Astrocyte (in vitro differentiated cells and primary cell): ENCODE measurements at places on chromosomes 1 and 21. TPM values are rescaled to one million over a fixed set of nuclear protein-coding genes. Genes with fewer than 3 reads are reported as not detected.

The FAM177B gene
- total RNA-seq, result not detected in 2 replicates

The INSRR gene
- 0.05 TPM in 1 of 2 replicates, not detected in the other for total RNA-seq

The WDR64 gene
- total RNA-seq, result not detected in 2 replicates

The ACAP3 gene
- total RNA-seq, result 60.2 and 64.0 TPM in 2 replicates

The HLCS gene
- total RNA-seq, result 20.9 and 24.3 TPM in 2 replicates

The GPR25 gene
- not detected in 2 replicates for total RNA-seq

The PTGER3 gene
- 0.64 and 1.1 TPM in 2 replicates for total RNA-seq

The CCDC30 gene
- total RNA-seq, result 2.2 and 2.5 TPM in 2 replicates

The SPATA21 gene
- not detected in 2 replicates for total RNA-seq

The LCE2A gene
- not detected in 2 replicates for total RNA-seq

The TMPRSS2 gene
- total RNA-seq, result 0.84 and 0.89 TPM in 2 replicates

The C21orf91 gene
- 31.9 and 33.6 TPM in 2 replicates for total RNA-seq

The ARHGAP29 gene
- 17.6 and 19.9 TPM in 2 replicates for total RNA-seq

The KISS1 gene
- 2.2 and 2.7 TPM in 2 replicates for total RNA-seq

The RPE65 gene
- total RNA-seq, result 0.27 and 0.91 TPM in 2 replicates

The FCRL2 gene
- total RNA-seq, result not detected in 2 replicates

The LMOD1 gene
- total RNA-seq, result 13.2 and 14.9 TPM in 2 replicates

The KCNT2 gene
- total RNA-seq, result 4.8 and 5.9 TPM in 2 replicates

The KLHDC9 gene
- 1.5 and 1.8 TPM in 2 replicates for total RNA-seq

The IFI16 gene
- total RNA-seq, result 109 and 125 TPM in 2 replicates

The DIPK1A gene
- total RNA-seq, result 8.4 and 8.7 TPM in 2 replicates

The DLGAP3 gene
- total RNA-seq, result 1.6 and 2.7 TPM in 2 replicates

The STXBP3 gene
- total RNA-seq, result 38.9 and 48.5 TPM in 2 replicates

The SERPINC1 gene
- total RNA-seq, result not detected in 2 replicates

The ZNF648 gene
- not detected in 2 replicates for total RNA-seq

The SYT14 gene
- 3.9 and 6.1 TPM in 2 replicates for total RNA-seq

The RO60 gene
- total RNA-seq, result 120 and 134 TPM in 2 replicates

The LRRC71 gene
- total RNA-seq, result 0.14 TPM in 1 of 2 replicates, not detected in the other

The C1orf94 gene
- total RNA-seq, result 0.70 and 0.75 TPM in 2 replicates

The KIAA1614 gene
- 0.84 and 0.96 TPM in 2 replicates for total RNA-seq

The MANEAL gene
- total RNA-seq, result 0.67 and 1.4 TPM in 2 replicates

The CD2 gene
- 0.14 TPM in 1 of 2 replicates, not detected in the other for total RNA-seq

The ESPN gene
- total RNA-seq, result 0.66 and 0.96 TPM in 2 replicates

The RHCE gene
- 0.75 and 1.4 TPM in 2 replicates for total RNA-seq

The NHLH1 gene
- total RNA-seq, result 0.55 and 0.70 TPM in 2 replicates

The AADACL3 gene
- 0.05 TPM in 1 of 2 replicates, not detected in the other for total RNA-seq

The LCE3D gene
- not detected in 2 replicates for total RNA-seq

The OR2T29 gene
- not detected in 2 replicates for total RNA-seq

The FALEC gene
- total RNA-seq, result 0.43 TPM in 1 of 2 replicates, not detected in the other

The THEM5 gene
- not detected in 2 replicates for total RNA-seq
